Stimulated activated CD4-positive, alpha-beta T cell treated with anti-CD3 and anti-CD28 coated beads, Interleukin-1b, Interleukin-23, amount 100 ng/mL, for 24 hours (primary cell): ENCODE measurements at places on chromosomes 3 and 15.

- no peak for DNase-seq
Observed at GRCh38 chr3:166296179-166296783, 459.1 kb upstream of the BCHE start.

DNA sequence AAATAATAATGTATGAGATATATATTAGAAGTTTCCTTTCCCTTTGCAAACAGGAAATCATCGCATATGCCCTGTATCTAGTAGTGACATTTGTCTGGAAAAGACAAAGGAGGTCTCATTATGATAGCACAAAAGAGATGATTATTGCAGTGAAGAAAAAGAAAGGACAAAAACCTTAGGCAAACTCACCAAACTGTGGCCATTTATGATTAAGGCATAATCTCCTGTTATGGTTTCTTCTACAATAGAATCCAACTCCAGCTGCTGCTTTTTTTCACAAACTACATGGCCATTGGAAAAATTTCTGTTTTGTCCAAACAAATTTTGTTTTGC lies 218.2 kb downstream of the ATP8B4 start:
- no peak for DNase-seq

GRCh38 chr3:185059766-185060165 lies 93.1 kb downstream of the C3orf70 start:
- no peak for DNase-seq

DNA sequence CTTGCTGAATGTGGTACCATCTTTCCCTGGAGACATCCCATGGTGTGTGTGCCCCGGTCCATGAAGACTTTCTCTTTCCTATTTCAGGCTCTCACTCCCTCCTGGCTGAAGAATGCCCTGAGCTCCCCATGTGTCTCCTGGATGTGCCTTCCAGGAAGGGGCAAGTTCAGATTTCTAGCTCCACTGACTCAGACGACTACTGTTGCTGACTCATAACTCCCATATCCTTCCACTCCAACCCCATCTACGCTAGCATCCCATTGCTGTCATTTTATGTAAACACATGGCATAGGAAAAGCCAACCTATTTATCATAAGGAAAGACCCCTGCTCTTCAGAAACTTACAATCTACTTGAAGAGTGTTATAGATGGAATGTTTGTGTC lies 95.0 kb downstream of the ADCY5 start:
- no peak for DNase-seq

DNA sequence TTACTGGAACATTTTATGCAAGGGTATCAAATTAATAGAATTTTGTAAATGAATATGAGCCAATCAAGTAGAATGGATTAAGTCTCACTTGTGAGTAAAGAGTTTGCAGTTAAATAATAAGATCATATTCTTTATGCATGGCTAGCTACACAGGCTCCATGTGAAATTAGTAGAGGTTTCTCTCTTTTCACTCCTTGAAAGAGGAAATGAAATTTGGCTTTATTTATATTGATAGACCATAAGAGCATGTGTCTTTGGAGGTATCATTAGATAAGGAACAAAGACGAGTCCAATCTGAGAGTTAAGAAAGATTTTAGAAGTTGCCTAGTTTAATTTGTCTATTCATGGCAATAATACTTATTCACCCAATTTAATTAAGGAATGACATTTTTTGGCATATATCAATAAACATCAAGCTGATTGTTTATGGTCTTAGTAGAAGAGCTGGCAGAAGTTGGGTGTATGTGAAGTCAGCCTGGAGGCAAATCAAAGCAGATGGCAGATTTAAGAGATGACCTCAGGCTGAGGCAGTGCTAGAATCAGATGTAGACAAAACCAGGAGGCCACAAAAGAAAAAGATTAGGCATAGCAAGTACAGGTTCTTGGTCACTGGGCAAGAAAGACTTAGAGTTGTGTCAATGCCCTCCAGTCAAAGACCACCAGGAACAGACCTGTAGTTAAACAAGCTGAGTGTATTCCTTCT lies 406.5 kb upstream of the ARHGEF26 start:
- DNase-seq = no peak

DNA sequence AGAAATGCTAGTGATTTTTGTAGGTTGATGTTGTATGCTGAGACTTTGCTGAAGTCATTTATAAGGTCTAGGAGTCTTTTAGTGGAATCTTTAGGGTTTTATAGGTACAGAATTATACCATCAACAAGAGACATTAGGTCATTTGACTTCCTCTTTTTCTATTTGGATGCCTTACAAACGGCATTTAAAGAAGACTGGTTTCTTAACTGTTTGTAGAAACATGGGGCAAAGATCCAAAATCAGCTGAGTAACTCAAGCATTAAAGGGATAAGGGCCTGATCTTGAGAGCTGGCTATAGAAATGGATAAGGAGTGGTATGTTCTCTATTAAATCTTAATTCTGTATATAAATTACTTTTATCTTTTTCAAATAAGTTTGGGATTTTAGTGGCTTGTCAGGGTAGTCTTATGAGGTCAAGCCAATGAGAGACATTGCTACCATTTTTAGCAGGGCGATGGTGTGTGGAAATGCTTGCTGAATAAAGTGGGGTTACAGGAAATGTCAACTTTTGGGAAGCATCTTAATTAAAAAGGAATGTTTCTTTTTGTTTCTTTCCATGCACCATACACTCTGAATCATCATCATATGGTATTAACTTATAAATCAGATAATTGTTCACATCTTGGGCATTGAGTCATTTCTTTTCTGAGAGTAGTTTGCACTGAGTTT lies 197.7 kb upstream of the GBE1 start:
- no peak for DNase-seq

DNA sequence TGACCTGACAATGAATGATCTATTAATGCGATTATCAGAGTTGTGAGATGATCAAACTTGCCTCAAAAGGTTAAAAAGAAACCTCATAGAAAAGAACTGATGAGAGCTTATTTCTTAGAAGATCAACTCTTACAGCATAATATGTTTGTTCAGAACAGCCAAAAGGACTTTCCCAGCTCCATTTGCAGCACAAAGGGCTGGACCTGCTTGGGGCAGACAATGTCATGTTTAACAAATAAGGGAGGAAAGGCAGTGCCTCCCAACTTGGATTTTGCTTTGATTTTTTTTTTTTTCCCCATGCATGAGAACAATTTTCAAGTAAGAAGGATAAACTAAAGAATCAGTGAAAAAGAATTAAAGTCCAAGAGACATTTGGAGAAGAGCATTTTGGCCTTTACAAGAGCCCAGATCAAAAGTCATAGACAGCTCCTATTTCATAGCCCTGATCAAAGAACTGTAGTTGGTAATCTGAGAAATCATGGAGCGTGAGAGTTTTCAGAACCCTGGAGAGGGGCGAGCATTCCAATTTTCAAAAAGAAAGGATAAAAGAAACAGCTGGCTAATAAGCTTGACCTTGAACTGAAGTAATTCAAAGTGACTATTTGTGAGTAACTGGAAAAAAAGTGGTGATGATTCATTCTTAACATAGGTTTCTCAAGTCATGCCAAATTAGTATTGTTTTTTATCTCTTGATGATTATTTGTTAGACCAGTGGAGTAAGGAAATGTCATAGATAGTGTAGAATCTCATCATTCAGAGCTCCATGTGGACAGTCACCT lies 136.0 kb upstream of the CFAP20DC start:
- DNase-seq = no peak

GRCh38 chr15:70398694-70399093 lies 301.0 kb upstream of the TLE3 start:
- DNase-seq = no peak

DNA sequence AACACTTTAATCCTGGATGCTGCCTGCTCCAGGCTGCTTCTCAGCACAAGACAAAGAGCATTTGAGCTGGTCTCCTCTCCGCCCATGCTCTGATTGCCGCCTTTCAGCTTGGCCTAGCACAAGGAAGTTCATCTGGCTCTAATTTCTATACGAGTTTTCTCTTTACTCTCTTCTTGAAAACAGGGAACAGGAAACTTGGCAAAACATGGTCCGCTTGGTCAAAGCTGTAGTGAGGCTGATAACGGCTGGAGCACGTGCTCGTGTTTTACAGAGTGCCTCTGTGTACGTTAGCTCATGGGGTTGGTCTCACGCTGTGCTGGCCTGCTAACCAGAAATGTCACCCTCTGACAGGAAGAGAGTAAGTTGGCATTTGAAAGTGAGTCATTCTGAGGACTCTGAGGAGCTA lies 19.2 kb downstream of the RARRES1 start:
- no peak for DNase-seq

DNA sequence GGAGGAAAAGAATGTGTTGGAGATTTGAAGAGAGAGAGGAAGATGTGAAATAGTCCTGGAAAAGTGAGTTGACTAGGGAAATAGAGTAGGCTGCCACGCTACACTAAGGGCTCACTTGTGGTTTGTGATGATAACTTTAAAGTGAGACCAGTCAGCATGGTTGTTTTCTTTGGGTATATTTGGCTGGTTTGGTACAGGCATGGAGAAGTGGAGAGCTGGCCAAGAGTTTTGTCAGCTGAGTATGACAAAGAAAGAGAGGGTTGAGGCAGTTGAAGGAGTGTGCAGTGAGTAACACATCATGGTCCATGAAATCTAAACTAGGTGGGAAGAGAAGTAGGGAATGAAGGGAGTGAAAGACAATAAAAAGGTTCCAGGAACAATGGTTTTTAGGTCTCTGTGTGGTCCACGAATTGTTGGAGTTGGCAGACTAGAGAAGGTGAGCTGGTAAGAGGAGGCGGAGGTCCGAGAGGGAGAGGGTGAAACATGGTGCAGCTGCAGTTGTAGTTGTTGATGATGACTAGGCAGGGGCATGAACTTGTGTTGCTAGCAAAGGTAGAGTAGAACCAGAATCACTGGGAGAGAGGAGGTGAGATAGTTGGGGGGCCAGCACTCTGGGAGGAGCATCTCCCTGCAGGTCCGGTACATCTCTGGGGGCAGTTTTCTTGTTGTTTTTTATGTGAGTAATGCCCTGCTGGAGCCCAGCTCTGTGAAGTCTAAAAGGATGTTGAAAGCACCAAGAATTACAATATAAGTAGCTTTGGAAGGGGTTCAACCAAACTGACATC lies 21.0 kb downstream of the ZNF80 start:
- DNase-seq = no peak

- DNase-seq = no peak
Observed at GRCh38 chr3:30496066-30496966, 110.1 kb upstream of the TGFBR2 start.
